ENCODE measurements at places on chromosomes 7 and 10. TPM values are rescaled to one million over a fixed set of nuclear protein-coding genes. Genes with fewer than 3 reads are reported as not detected.

Gene AKR1B15
- total RNA-seq = not detected

- H3K27ac ChIP-seq = no peak overlapping the region
- no peak for DNase-seq
- H3K4me1 ChIP-seq = peaks cover 17% of the 10 kb centered on the region
- H3K4me3 ChIP-seq = no peak overlapping the region
- no peaks in the 10 kb centered on the region for H3K27me3 ChIP-seq
Observed at GRCh38 chr10:63119041-63119440, 14.1 kb upstream of the NRBF2 start.

Gene CFAP69
- total RNA-seq = 11.7 TPM

Gene PNLIPRP3
- total RNA-seq = not detected

Gene TMEM120A
- total RNA-seq = 18.7 TPM

DNA sequence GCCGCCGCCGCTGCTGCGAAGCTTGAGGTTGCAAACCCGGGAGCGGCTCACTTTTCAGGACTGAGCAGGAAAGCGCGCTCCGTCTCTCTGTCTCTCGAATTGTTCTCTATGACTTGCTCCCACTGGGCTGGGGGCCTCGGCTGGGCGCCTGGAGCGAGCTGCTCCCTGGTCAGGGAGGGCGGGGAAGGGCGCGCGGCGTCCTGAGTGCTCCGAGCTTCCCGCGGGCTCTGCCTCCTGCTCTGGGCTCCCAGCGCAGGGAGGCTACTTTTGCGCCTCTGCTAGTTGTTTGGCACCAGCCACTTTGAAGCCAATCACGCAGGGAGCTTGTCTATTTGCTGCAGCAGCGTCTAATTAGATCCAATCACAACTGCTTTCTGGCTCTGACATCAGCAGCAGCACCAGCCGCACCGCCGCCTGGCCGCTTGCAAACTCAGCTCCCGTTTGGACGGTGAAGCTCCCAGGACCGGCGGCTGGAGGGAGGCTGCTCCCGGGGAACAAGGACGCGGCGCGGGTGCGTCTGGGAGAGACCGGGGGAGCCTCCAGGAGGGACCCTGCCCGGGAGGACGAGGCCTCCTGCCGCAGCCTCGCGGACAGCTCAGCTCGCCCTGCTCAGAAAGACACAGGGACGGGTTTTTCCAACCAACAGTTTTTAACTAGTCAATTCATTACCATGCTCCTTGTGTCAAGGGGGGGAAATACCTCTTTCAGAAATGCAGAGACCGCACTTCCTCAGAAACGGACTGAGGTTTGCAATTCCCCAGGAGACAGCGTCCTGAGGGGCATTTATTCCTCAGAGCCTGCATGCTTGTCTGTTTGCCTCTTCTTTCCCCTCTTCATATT is at the start of gene ADARB2:
Gene ADARB2 (minus strand): TSS at position 304 of the 840 bp plus-strand sequence.
- no peak for DNase-seq
- H3K27ac ChIP-seq = no peak within 1 kb of the TSS
- H3K4me1 ChIP-seq = no peaks in the 10 kb centered on the region
- H3K27me3 ChIP-seq = peaks cover 14% of the 10 kb centered on the region

- H3K27ac ChIP-seq = peak overlapping the region; percentile 83
- no peaks in the 10 kb centered on the region for H3K27me3 ChIP-seq
- H3K4me1 ChIP-seq = peaks cover 5% of the 10 kb centered on the region
- H3K36me3 ChIP-seq = no peaks in the 10 kb centered on the region
Observed at GRCh38 chr10:114623661-114624294, 34.3 kb downstream of the ABLIM1 start.

DNA sequence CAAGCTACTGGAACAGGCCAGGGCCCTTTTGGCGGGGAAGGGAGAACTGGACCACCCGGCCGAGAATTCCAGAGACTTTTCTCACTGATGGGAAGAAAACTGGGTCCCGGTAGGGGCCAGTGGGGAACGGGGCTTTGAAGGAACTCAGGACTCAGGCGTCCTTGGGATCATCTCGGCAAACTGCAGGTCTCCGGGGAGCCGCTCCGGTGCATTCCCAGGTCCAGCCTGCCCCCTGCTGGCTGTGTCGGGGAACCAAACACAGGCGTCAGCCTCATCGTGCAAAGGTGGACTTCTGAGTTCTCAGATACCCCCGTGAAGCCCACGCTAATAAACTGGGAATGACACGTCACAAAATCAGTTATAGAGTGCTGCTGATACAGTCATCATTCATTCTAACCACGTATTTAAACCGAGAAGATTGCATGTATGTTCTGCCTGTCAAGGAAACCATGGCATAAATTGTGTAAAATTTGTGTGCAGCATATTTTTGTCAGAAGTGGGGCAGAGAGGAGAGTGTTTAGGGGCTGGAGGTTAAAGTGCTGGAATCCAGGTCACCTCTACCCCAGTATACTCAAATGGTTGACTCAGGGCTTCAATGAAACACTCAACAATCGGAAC is 76.1 kb upstream of the CPXM2 start:
- no peak overlapping the region for H3K27ac ChIP-seq
- H3K36me3 ChIP-seq = no peaks in the 10 kb centered on the region

GRCh38 chr7:18053177-18053928 is 25.7 kb upstream of the PRPS1L1 start:
- H3K4me3 ChIP-seq = no peak overlapping the region
- H3K27me3 ChIP-seq = peaks cover 3% of the 10 kb centered on the region
- no peaks in the 10 kb centered on the region for H3K36me3 ChIP-seq
- H3K4me1 ChIP-seq = no peaks in the 10 kb centered on the region
- no peak overlapping the region for H3K27ac ChIP-seq
- DNase-seq = no peak

DNA sequence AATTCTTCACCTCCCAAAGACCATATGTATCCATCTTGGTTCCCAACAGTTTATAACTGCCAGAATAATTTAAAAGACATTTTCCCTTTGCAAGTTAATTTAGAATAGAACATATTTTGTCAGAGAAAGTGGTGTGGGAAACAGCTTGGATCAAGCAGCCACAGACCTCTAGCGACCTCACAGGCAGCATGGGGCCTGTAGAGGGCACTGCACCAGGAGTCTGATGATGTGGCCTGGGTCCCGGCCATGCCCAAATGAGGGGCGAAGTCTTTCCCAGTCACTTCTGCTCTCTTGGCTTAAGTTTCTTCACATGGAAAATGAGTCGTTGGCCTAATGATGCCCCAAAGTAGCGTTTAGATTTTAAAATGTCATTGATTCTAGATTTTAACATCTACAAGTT is 243.2 kb downstream of the SDK1 start:
- H3K4me3 ChIP-seq = no peak overlapping the region
- no peak for DNase-seq
- H3K4me1 ChIP-seq = no peaks in the 10 kb centered on the region
- no peaks in the 10 kb centered on the region for H3K36me3 ChIP-seq
- no peaks in the 10 kb centered on the region for H3K27me3 ChIP-seq

Measured in liver (tissue), 10 donors.